ENCODE measurements at places on chromosomes 4 and X.
A peak's percentile ranks its signal among the peaks of the same experiment; 100 is the strongest.

GRCh38 chr4:64625438-64625837, 216.2 kb upstream of the TECRL start:
- no peak for DNase-seq

- no peak for DNase-seq
Measured at GRCh38 chrX:1134156-1134555, 78.3 kb downstream of the CRLF2 start.

DNA sequence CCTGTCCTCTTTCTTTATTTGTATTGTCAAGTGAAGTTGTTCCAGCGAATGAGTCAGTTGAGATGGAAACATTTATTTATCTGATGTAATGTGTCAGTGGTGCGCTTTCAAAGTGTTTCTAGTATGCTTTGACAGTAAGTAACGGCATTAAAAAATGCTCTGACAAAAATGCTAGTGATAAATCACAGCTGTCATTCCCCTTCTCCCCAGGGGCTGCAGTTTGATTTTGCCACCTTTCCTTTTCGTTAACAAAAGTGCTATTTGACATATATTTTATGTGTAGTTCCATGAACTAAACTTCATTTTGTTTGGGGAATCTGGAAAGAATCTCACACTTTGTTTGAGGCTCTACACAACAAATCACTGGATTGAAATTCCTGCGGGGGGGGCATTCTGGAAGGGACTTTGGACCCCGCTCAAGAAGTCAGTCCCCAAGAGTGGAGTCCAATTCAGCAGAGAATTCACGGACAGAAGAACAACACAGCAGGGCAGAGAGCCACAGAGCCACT, 7.6 kb upstream of the TBC1D19 start:
- no peak for DNase-seq

- DNase-seq = no peak
Measured at GRCh38 chr4:84892950-84893349, 73.5 kb downstream of the WDFY3 start.

DNA sequence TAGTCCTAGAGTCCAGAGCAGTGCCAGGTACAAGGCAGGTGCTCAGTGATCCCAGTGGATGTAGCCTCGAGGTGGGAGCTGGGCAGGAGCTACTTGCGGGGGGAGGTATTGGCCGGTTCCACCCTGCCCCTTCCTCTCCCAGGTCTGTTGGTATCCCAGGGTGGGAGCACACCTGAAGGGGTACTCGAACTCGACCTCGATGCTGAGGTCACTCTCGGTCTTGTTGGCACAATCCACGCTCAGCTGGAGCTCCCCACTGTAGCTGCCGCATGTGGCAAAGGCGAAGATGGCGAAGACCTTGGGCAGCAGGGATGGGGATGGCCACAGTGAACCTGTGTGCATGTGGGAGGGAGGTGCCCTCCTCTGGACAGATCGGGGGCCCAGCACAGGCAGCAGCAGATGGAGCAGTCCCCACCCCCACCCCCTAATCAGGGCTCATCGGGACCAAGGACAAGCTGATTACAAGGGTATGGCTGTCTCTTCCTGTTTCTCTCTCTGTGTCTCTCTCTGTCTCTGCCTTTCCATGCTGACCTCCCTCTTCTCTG, 2.4 kb downstream of the SYP start:
- DNase-seq = no peak

DNA sequence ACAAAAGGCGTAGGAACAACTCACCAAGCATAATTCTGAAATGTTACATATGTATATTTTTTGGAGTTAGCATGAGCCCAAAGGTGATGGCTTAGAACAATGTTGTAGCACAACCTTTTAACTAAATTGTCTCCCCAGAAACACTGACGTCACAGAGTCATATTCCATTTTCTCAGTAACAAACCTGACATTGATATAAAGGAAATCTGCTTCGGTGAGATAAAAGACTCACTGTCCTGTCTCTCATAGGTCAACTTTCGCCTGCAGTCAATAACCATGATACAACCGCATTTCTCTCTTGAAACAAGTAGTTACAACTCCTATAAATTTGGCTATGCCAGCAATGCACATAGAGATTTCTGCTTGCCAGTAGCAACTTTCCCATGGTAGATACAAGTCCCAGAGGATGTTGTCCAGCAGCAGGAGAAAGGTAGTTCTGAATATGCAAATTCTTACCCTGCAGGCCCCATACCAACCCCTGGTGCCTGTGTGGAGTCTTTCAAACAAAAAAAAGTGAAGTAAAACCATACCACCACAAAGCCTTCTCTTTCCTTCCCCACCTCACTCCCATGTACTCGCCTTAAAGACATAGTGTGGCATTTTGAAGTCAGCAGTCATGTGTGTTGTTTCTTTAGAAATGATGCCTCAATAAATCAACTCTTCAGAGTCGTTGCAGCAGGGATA, 47.9 kb downstream of the MTM1 start:
- no peak for DNase-seq

GRCh38 chr4:57378766-57379165, 268.6 kb upstream of the IGFBP7 start:
- DNase-seq = peak; percentile 23

- no peak for DNase-seq
Measured at GRCh38 chr4:145531223-145531622, 49.6 kb downstream of the SMAD1 start.

DNA sequence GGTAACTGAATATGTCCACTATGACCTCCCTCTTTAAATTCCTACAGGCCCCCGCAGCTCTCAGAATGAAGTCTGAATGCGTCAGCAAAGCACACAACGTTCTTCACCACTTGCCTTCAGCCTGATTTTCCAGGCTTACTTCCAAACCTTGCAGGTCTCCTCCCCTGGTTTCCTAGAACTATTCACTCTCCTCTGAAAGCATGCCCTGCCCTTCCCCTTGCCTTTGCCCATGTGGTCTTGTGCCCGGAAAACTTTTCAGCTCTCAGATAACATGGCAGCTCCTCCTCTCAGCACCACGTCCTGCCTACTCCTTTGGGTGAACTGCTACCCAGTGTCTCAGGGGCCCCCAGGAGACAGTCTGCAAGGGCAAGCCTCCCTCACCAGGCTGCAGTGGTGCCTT, 268.5 kb upstream of the LDB2 start:
- no peak for DNase-seq

DNA sequence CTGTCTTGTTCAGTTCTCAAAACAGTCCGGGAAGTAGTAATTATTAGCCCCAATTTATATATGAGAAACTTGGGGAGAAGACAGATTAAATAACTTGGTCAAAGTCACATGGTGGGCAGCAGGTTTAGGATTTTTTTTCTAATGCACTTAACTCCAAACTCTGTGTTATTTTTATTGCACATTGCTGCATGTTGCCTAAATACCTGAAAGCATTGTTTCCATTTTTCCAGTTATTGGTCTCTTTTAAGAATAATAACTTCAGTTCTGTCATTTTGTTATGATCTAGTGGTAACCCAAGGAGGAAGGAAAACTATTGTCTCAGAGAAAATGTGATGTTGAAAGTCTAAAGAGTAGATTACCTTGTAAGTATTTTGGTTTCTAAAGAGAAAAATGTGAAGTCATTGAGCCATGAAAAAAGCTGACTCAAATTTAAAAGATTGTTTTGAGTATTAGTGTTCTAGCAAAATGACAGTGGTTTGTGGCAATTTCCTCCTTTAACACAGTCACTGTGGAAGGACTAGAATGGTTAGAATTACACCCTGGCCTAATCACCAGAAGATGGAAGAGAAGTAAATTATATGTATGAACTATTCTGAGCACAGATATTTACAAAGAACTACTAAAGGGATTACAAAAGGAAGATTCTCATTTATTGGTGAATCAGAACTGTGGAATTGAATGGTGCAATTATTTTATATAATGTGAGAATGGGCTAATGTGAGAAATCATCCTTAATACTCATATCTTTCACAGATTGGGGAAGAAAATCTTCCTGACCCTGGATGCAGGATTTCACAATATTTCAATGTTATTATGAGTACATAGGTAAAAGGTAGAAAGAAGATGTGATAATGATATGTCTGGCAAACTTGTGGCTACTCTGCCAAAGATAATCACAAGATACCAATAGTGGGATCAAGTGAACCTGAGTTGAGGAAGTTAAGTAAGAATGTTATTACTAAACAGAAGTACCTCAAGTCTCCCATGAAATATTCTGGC, 21.7 kb upstream of the CXCL8 start:
- peak; percentile 40 for DNase-seq

DNA sequence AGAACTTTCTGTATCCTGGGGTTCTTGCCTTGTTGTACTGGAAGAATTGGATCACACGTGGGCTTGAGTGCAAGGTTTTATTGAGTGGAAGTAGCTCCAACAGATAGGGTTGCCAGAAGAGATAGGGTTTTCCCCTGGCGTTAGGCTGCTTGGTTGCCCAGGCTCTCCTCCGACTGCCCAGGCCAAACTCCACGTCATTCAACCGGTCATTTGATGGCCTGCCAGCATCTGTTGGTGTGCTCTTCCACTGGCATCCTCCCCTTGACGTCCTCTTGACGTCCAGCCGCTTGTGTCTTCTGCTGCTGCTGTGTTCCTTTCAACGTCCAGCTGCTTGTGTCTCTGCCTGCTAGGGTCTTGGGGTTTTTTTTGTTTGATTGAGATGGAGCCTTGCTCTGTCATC, 340.3 kb upstream of the ZCCHC13 start:
- DNase-seq = no peak

DNA sequence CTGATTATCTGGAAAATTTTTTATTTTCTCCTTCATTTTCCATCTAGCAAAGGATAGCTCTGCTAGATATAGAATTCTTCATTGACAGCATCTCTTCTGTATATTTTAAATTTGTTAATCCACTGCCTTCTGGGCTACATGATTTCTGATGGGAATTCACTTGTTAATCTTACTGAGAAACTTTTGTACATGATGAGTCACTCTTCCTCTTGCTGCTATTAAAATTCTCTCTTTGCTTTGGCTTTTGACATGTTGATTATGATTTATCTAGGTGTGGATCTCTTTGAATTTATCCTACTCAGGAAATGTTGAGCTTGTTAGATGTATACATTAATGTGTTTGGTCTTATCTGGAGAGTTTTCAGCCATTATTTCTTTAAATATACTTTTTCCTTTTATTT, 27.5 kb downstream of the OR13H1 start:
- DNase-seq = no peak

- DNase-seq = no peak
Measured at GRCh38 chr4:173418639-173419038, 19.7 kb upstream of the SCRG1 start.

DNA sequence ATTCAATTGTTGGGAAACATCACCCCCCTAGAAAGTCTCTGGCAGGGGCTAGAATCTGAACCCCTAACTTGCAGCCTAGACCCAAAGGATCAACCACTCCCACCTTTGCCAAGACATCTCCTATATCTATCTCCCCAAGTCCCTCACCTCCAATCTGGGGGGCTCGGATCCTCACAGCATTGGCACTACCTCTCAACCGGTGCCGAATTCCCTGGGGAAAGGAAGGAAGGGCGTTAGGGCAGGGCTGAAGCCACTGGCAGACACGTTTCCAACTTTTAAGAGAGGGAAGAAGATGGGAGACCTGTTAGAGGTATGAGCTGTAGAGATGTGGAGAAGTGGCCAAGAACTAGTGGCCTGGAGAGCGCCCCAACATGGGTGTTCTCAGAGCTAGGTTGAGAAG, 2.7 kb downstream of the TIMM17B start:
- no peak for DNase-seq

DNA sequence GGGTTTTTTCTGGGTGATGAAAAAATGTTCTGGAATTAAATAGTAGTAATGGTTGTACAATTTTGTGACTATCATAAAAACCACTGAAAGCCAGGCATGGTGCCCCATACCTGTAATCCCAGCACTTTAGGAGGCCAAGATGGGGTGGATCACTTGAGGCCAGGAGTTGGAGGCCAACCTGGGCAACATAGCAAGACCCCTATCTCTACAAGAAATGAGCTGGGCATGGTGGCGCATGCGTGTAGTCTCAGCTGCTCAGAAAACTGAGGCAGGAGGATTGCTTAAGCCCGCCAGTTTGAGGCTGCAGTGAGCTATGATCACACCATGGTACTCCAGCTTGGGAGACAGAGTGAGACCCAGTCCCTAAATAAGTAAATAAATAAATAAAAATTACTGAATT, 58.3 kb upstream of the TMEM131L start:
- DNase-seq = no peak

- DNase-seq = peak; percentile 17
Measured at GRCh38 chr4:15202481-15202880, 200.2 kb downstream of the CPEB2 start.

- DNase-seq = peak; percentile 9
Measured at GRCh38 chrX:106891762-106892460, 11.2 kb downstream of the RIPPLY1 start.

DNA sequence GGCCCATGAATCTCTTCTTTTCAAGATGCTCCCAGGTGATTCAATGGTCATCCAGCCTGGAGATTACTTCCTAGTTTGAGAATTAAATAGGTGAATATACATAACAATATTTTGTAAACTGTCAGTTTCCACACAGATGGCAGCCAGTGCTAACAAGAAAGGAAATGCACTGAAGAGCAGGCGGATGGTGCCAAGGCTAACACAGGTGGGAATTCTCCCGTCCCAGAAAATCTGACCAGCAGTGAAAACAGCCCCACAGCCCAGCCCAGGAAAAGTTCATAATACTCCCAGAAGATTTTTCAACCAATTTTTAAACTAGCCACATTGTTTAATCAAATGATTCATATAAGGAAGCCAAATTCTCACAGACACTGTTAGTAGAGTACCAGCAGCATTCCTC, 387.2 kb upstream of the GATB start:
- DNase-seq = no peak

DNA sequence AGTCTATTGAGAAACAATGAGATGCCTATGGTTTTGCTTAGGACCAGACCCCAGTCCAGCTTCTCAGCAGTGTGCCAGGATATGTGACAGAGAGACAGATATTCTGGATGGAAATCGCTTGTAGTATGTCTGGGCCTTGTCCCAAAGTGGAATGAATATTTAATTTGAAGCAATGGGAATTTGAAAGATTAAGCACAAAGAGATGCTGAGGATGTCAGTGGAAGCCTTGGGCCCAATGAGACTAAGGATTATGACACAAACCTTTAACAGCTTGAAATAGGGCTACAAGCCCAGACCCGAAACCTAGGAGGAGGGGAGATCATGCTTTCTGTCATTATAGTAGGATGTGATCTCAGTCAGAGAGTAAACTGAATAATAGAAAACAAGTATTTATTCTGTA, 459.2 kb downstream of the FAT4 start:
- DNase-seq = no peak

DNA sequence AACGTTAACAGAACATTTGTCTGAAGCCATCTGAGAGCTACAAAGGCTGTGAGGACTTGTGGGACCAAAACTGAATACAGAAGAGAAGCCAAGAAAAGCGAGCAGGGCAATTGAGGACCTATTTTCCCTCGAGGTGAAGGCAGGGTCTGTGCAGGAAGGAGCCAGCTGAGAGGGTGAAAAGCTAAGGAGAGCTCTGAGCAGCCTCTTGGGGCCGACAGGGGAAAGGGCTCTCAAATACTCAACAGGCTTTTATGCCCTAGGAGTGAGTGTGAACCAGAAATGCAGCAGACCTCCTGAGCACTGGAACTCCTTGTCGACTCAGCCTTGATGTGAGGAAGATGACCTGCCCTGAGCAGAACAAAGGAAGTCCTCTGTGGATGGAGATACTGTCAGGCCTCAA, 54.2 kb downstream of the C4orf50 start:
- no peak for DNase-seq

All from mammary epithelial cell (primary cell).